ENCODE measurements at places on chromosomes 7 and 10. TPM values are rescaled to one million over a fixed set of nuclear protein-coding genes. Genes with fewer than 3 reads are reported as not detected.

The BEND7 gene
- 6.8 TPM for total RNA-seq

The LRMDA gene
- total RNA-seq = 30.7 TPM

The GPRIN2 gene
- total RNA-seq = not detected

The ASB10 gene
- total RNA-seq = not detected

The HABP2 gene
- total RNA-seq = not detected

GRCh38 chr10:118239236-118239630 lies 102.9 kb downstream of the FAM204A start:
- peaks cover 47% of the 10 kb centered on the region for H3K27me3 ChIP-seq
- DNase-seq = no peak
- H3K36me3 ChIP-seq = no peaks in the 10 kb centered on the region
- no peak overlapping the region for H3K4me3 ChIP-seq
- H3K4me1 ChIP-seq = no peaks in the 10 kb centered on the region
- H3K27ac ChIP-seq = no peak overlapping the region

- H3K4me3 ChIP-seq = no peak overlapping the region
- DNase-seq = peak; percentile 33
- no peaks in the 10 kb centered on the region for H3K4me1 ChIP-seq
Observed at GRCh38 chr10:79059859-79060379, 8.8 kb upstream of the ZMIZ1 start.

- peaks cover 46% of the 10 kb centered on the region for H3K36me3 ChIP-seq
- no peaks in the 10 kb centered on the region for H3K4me1 ChIP-seq
- DNase-seq = no peak
- H3K27me3 ChIP-seq = no peaks in the 10 kb centered on the region
- no peak overlapping the region for H3K27ac ChIP-seq
- no peak overlapping the region for H3K4me3 ChIP-seq
Observed at GRCh38 chr7:98192781-98193457, 18.3 kb upstream of the BHLHA15 start.

DNA sequence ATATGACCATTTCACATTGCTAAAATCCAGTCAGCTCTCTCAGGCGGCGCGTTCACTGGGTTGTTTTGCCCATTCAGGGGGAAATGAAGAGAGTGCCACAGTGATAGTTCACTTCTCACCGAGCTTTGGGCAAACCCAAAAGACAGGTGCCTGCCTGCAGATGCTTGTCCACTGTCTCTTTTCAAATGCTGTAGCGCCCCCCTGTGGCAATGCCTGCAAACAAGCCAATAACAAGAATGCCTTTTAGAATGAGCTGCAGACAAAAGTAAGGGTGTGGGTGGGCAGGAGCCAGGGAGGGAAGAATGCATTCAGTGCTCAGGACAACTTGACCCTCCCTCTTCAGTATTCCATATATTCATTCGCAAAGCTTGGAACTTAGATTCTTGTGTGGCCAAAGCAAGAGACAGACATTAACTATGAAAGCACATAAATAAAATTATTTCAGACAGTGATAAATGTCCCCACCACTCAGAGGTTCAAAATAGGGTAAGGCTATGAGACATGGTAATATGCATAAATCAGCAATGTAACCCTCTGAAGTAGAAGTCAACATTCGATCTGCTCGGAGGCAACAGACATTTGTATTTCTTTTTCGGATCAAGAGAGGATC lies 86.9 kb downstream of the JAZF1 start:
- no peak overlapping the region for H3K4me3 ChIP-seq
- peak; percentile 91 for DNase-seq
- peaks cover 13% of the 10 kb centered on the region for H3K4me1 ChIP-seq

- DNase-seq = no peak
- no peaks in the 10 kb centered on the region for H3K27me3 ChIP-seq
- H3K36me3 ChIP-seq = no peaks in the 10 kb centered on the region
- no peak overlapping the region for H3K27ac ChIP-seq
Observed at GRCh38 chr7:147509035-147509501, 1081.5 kb upstream of the C7orf33 start.

GRCh38 chr7:69603351-69603750 lies 5.1 kb downstream of the AUTS2 start:
- no peak overlapping the region for H3K4me3 ChIP-seq
- no peak for DNase-seq
- no peaks in the 10 kb centered on the region for H3K36me3 ChIP-seq
- H3K27me3 ChIP-seq = no peaks in the 10 kb centered on the region

DNA sequence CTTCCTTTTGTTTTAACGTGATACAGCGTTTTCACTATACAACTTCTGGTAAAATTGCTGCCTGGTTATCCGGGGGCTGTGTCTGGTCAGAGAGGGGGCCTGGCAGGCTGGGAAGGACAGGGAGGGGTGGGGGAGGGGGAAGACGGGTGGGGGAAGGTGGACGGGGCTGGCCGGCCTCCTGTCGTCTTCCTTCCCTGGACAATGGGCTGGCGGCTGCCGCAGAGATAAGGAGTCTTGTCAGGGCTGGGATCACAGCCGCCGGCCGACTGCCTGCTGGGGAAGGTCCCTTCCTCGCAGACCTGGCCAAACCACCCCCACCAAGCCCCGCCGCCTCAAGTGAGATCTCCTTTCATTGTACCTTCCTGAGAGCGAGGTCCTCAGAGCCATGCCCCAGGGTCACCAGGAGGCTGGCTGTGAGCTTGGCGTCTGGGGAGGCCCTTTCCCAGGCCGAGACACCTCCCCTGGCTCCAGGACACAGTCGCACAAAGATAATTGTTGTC lies 151.2 kb upstream of the TNRC18 start:
- no peak for DNase-seq
- H3K27me3 ChIP-seq = no peaks in the 10 kb centered on the region
- peaks cover 20% of the 10 kb centered on the region for H3K4me1 ChIP-seq
- peak overlapping the region; percentile 92 for H3K27ac ChIP-seq
- no peak overlapping the region for H3K4me3 ChIP-seq

DNA sequence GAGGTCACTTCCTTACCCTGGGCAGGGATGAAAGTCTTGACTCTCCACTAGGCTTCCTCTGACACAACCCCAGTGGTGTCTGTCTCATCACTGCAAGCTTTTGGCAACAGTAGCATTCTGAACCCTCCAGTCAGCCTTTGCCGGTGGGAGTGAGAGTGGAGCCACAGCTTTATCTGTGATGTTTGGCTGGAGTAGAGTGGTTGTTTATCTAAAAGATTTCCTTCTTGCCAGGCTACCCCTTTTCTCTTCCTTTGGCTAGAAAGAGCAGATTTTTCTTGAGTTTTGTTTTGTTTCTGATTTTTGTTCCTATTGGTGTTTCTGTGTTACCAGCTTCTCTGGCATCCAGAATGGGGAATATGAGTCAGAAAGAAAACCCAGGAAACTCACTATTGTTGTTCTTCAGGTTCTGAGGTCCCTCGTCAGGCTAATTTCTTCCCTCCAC lies 98.9 kb upstream of the KIF5B start:
- H3K27me3 ChIP-seq = no peaks in the 10 kb centered on the region
- DNase-seq = no peak
- no peak overlapping the region for H3K4me3 ChIP-seq
- H3K27ac ChIP-seq = peak overlapping the region; percentile 6
- no peaks in the 10 kb centered on the region for H3K36me3 ChIP-seq

DNA sequence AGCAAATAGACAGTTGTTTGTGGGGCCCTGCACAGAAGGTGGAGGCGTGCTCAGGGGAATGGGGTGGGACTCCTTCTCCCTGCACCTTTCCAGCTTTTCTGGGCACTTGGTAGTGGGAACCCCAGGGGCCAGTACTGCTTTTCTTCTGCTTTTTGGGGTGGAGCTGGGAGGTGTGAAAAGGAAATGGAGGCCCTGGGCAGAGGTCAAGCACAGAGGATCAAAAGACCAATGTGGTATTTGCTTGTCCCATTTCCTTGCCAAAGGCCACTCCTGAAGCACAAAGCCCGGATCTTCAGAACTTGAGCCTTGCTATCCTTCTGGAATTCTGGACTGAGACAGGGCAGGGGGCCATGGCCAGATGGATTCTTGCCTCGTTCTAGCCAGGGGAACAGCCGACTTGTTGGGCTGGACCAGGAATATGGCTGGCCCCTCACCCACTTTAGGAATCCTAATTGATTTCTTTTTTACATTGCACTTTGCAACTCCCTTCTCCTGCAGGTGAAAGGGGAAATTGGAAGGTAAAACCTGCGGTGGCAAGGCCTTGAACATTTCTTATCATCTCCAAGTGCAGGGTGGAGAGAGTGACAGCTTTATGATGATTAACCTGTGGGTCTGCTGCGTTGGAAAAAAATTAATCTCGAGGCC lies 26.5 kb downstream of the ADRA2A start:
- no peaks in the 10 kb centered on the region for H3K4me1 ChIP-seq
- no peaks in the 10 kb centered on the region for H3K36me3 ChIP-seq
- no peak for DNase-seq
- no peaks in the 10 kb centered on the region for H3K27me3 ChIP-seq
- no peak overlapping the region for H3K4me3 ChIP-seq

GRCh38 chr10:4767033-4767814 lies 58.8 kb upstream of the AKR1E2 start:
- H3K27ac ChIP-seq = no peak overlapping the region
- H3K27me3 ChIP-seq = no peaks in the 10 kb centered on the region
- H3K4me1 ChIP-seq = peaks cover 5% of the 10 kb centered on the region
- DNase-seq = no peak
- H3K36me3 ChIP-seq = no peaks in the 10 kb centered on the region
- H3K4me3 ChIP-seq = no peak overlapping the region

DNA sequence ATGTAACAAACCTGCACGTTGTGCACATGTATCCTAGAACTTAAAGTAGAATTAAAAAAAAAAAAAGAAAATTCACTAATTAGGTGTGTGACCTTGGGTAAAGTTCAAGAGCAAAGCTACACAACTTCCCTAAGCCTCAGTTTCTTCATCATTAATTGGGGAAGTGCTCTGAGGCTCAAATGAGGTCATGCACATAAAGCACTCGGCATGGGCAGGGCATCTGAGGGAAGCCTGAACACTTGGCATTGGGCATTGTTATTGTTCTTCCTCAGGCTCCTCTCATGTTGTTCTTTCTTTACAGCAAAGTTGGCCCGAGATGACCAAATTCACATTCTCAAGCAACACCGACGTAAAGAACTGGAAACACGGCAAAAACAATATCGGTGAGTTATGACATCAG lies 21.5 kb downstream of the ALOX5 start:
- no peaks in the 10 kb centered on the region for H3K27me3 ChIP-seq
- H3K27ac ChIP-seq = no peak overlapping the region
- no peak for DNase-seq
- no peak overlapping the region for H3K4me3 ChIP-seq
- no peaks in the 10 kb centered on the region for H3K36me3 ChIP-seq

DNA sequence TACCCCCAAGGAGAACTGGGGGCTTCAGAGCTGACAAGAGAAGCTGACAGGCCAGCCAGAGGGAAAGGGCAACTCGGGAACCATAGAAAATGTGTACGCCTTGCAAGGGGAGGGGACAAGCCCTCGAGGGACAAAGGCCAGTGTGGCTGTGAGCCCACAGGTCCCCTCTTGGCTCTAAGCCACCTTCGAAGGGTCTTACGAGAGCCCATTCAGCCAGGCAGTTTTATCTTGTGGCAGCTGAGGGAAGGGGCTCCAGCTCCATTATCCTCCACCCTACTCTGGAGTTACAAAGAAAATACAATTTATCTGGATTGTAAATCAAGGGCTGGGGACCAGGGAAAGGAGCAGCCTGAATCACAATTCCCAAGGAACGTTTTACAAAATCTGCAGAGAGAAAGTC lies 159.5 kb upstream of the ZMIZ1 start:
- DNase-seq = no peak
- no peaks in the 10 kb centered on the region for H3K27me3 ChIP-seq
- H3K27ac ChIP-seq = no peak overlapping the region
- no peaks in the 10 kb centered on the region for H3K36me3 ChIP-seq
- H3K4me3 ChIP-seq = no peak overlapping the region

- H3K4me1 ChIP-seq = peaks cover 3% of the 10 kb centered on the region
- no peaks in the 10 kb centered on the region for H3K36me3 ChIP-seq
- no peaks in the 10 kb centered on the region for H3K27me3 ChIP-seq
- no peak for DNase-seq
Observed at GRCh38 chr7:72042855-72043254, 369.3 kb downstream of the CALN1 start.

DNA sequence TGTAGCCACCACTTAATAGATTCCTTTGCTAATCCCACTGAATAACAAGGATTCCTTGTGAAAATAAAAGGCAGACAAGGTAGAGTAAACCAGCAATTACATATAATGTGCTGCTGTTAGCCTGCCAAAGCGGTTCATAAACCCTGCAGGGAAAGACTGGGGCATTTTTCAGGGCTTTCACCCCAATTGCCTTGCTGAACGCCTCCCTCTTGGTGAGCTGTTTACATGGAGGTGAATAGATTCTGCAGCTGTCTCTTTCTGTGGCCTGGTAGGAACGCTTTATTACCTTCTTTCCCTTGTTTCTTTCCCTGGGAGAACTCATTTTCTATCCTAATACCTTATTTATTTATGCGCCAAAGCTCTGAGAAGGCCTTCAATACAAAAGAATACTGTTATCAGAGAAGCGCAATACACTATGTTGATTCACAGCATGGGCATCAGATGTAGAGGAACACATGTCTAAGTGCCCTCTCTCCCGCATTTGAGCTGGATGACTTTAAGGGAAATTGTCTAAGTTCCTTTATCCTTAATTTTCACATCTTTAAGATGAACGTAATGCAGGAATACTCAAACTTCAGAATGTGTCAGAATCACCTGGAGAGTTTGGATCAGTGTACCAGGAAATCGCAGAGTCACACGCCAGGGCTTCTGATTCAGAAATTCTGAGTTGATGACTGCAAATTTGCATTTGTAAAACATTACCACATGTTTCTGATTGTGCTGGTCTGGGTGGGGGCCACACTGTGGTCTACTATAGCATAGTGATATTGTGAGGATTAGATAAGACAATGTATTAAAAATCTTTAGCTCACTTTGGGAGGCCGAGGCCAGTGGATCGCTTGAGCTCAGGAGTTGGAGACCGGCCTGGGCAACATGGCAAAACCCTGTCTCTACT lies 1203.8 kb downstream of the SORCS3 start:
- DNase-seq = no peak
- H3K27me3 ChIP-seq = no peaks in the 10 kb centered on the region
- H3K27ac ChIP-seq = no peak overlapping the region
- no peaks in the 10 kb centered on the region for H3K36me3 ChIP-seq
- H3K4me1 ChIP-seq = no peaks in the 10 kb centered on the region

DNA sequence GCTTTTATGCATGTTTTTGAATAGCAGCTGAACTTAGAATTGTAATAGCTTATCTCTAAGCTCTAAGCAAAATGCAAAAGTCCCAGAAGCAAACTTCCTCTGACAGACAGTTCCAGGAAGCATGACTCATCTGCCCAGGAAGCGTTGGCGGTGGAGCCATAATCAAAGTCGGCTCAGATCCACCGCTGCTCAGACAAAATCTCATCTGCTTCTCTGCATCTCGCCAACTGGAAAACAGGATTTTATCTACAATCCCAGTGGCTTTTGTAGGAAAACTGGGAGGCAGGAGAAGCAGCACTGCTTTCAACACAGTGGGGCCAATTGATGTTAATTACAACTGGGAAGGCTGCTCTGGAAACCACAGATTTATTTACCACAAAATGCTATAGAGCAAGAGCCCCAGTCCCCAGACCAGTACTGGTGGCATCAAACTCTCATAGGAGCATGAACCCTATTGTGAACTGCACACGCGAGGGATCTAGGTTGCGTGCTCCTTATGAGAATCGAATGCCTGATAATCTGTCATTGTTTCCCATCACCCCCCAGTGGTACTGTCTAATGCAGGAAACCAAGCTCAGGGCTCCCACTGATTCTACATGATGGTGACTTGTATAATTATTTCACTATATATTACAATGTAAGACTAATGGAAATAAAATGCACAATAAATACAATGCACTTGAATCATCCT lies 99.9 kb downstream of the CUBN start:
- H3K36me3 ChIP-seq = no peaks in the 10 kb centered on the region
- DNase-seq = peak; percentile 78
- no peaks in the 10 kb centered on the region for H3K27me3 ChIP-seq
- H3K4me1 ChIP-seq = peaks cover 11% of the 10 kb centered on the region

- no peaks in the 10 kb centered on the region for H3K27me3 ChIP-seq
- H3K4me1 ChIP-seq = no peaks in the 10 kb centered on the region
- H3K4me3 ChIP-seq = no peak overlapping the region
Observed at GRCh38 chr7:112538726-112539255, 58.0 kb downstream of the LSMEM1 start.

All from adrenal gland (tissue), 19 donors.